ENCODE measurements at places on chromosomes 13 and 19.

DNA sequence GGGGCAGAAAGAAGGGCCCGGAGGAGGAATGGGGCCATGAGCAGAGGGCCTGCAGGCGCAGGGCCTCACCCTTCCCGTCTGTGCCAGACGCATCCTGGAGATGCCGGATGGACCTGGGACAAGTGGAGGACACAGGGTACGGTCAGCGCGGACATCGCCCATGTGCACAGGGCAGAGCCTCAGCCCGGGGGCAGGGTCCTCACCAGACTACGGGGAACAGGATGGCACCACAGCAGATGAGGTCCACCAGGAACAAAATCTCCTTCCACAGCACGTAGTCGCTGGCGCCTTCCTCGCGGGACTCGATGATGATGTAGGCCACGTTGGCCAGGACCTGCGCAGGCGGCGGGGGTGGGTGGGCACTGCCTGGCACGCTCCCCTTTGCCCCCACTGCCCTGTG lies 5.6 kb downstream of the GPR108 start:
- no peak for DNase-seq

GRCh38 chr19:18390065-18390907 lies 4.3 kb downstream of the GDF15 start:
- DNase-seq, result no peak

DNA sequence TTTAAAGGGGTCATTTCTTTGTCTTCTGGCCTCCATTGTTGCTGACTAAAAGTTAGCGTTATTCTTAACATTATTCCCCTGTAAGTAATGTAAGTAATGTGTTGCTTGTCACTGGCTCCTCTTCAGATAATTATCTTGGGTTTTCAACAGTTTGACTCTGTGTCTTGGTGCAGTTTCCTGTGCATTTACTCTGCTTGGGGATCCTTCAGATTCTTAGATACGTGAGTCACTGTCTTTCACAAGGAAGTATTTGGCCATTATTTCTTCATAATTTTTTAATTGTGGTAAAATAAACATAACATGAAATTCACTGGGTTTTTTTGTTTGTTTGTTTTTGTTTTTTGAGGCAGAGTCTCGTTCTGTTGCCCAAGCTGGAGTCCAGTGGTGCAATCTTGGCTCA lies 13.5 kb upstream of the OR7D2 start:
- no peak for DNase-seq

DNA sequence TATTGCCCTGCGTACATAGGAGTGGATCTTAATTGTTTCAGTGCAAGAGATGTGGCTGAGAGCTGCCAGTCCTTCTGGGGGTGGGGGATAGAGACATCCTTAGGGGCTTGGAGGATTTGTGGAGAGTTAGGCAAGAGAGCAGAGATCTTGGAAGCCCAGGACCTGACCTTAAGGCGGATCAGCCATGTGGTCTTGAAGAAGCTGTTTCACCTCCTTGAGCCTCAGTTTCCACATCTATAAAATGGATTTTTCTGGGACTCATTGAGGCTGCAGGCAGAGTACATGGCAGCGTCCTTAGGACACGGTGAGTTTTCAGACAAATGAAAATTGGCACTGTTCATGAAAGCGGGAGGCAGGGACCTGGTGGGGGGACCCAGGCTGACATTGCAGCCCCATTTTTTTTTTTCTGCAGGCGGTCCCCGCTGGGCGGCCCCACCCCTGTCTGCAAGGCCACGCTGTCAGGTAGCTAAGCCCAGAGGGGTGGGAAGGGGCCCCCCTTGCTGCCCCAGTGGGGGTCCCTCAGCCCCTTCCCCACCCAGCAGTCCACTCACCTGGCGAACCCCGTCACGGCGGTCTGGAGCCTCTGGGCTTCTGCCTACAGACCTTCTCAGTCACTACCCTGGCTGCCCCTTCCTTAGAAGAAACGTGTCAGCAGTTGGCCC lies 30.0 kb downstream of the PDE4A start:
- no peak for DNase-seq

DNA sequence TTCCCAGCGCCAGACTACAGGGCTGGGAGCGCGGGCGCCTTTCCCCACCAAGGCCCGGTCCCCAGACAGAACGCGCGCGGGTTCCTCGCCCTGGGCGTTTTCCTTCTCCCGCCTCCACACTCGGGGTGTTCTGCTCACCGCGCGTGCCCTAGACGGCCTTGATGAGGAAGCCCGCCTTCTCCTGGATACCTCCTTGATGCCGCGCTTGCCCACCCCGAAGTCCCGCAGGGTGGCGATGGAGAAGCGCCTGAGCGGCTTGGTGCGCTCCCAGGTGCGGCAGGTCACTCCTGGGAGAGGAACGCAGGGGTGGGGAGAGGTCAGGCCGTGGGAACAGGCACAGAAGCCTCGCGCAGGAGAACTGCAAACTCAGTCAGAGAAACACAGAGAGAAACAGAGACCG lies 34.8 kb downstream of the CYP2B6 start:
- DNase-seq, result no peak

- DNase-seq, result peak; percentile 80
Observed at GRCh38 chr13:24271601-24272451, 37.6 kb upstream of the C1QTNF9 start.

DNA sequence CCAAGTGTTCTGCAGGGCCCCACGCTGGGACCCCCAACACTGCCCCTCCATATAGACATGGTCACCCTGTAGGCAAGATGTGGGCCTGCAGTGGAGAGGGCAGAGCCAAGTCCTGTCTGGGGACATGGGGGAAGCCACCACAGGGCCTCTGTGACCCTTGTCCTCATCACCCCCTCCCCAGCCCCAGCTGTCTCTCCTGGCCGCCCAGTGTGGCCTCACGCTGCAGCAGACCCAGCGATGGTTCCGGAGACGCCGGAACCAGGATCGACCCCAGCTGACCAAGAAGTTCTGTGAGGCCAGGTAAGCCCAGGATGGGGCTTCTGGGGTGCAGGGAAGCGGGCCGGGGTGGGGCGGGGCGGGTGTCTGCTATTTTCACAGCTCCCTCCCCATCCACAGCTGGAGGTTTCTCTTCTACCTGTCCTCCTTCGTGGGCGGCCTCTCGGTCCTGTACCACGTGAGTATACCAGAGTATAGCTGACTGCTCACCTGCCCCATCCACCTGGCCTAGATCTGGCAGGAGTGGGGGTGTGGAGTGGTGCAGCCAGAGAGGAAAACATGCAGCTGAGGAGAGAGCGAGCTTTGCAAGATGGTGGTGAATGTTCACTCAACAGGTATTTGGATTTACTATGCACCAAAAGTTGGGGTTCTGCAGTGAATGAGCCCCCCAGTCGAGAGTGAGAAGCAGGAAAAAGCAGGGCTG lies 46.4 kb downstream of the CERS4 start:
- DNase-seq, result no peak

GRCh38 chr19:29381353-29382203 lies 144.2 kb upstream of the VSTM2B start:
- no peak for DNase-seq

- DNase-seq, result no peak
Observed at GRCh38 chr13:52195401-52195837, 36.0 kb upstream of the NEK3 start.

GRCh38 chr19:14497228-14497921 lies 1.4 kb upstream of the GIPC1 start:
- peak; percentile 27 for DNase-seq

GRCh38 chr19:4709440-4710280 lies 14.0 kb downstream of the DPP9 start:
- DNase-seq, result no peak

DNA sequence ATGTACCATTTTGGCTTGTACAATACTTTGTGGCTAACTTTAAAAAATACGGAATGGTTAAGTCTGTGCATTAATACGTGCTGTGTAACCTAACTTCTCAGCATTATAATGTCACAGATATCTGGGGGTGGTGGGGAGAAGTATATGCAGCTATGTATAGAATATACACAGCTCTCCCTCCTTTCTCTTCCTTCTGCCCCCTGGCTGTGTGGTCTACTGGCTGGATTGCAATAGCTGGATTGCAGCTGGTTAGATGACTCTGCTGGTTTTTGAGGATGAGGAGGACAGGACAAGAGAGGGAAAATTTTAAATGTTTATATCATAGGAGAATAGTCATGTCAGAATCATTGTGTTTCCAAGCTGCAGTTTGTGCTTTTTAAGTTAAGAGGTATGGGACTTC lies 9.7 kb downstream of the RNASEH2B start:
- DNase-seq, result no peak

- no peak for DNase-seq
Observed at GRCh38 chr13:46666727-46667456, 113.9 kb downstream of the LRCH1 start.

DNA sequence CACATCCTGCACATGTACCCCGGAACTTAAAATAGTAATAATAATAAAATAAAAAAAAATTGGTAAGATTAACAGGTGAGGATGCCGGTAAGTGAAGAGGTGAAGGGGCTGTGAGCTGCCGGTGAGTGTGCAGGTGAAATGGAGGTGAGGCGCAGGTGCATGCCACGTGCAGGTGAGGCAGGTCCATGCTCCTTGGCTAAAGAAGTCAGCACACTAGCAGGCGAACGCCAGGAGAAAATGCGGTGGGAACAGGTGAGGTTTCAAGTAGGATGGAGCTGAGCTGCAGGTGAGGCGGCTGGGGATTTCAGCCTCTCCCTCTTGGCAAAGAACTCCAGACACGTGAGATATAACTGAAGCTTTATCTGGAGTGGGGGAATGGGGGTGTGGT lies 7.5 kb upstream of the TNFSF14 start:
- DNase-seq, result no peak

DNA sequence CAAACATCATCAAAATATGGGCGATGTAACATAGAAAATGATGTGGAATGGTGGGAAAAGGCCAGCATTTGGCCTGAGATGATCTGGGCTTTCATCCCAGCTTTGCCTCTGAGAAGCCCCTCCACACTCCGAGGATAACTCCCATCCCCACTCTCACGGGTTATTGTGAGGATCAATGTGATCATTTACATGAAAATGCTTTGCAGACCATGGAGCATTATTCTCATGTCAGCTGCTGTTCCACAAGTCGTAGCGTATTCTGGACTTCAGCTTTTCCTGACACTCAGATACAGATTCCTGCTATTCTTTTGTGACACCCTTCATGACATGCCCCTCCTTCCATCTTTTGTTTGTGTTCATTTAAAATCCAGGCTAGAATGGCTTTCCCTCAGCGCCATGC lies 86.5 kb downstream of the NUFIP1 start:
- DNase-seq, result no peak

- no peak for DNase-seq
Observed at GRCh38 chr13:27605610-27606200, 14.6 kb downstream of the LNX2 start.

- no peak for DNase-seq
Observed at GRCh38 chr13:103354171-103354570, 288.0 kb upstream of the SLC10A2 start.

DNA sequence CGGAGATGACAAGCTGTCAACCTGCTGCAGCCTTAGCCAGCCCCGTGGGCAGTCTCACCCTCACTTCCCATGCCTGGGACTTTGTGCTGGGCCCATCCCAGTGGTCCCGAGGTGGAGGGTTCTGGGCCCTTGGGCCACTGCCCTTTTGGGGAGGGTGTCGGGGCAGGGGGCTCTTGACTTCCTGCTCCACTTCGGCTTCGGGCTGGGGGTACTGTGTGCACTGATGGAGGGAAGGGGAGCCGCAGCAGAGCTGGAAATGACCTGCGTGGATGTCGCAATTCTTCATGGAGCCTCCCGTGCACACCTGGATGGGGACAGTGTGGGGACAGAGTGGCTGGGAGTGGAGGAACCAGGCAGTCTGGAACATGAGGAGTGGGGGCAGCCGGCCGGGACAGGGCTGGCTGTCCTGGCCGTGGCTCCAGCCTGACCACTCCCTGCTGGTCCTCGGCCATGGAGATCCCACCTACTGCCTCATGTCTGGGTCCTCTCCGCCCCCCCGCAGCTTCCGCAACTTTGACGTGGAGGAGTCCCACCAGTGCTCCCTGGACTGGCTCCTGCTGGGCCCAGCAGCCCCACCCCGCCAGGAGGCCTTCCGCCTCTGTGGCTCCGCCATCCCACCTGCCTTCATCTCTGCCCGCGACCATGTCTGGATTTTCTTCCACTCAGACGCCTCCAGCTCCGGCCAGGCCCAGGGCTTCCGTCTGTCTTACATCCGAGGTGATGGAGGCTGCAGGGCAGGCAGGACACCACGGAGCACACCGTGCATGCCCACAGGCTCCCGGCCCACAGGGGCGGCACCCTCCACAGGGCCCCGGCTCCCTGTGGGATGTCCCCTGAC lies 10.2 kb downstream of the LRP3 start:
- no peak for DNase-seq

DNA sequence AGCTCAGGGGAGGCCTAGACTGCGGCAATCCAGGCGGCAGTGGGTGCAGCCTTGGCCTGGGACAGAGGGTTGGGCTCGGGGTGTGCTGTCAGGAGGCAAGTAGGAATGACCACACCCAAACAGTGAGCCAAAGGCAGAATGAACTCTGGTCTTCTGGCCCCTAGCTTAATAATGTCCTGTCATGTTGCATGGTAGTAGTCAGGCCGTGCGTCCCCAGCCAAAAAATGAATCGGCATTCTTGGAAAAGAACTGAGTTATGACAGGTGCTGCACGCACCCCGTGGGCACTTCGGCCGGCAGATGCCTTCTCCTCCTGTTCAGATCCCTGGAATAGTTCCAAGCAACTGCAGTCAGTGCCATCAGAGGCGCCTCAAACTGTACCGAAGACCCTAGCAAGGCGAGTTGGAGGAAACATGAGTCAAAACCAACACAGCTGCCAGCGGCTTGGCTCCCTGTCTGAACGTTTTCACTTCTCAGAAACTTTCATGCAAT lies 55.9 kb downstream of the ATP7B start:
- no peak for DNase-seq

DNA sequence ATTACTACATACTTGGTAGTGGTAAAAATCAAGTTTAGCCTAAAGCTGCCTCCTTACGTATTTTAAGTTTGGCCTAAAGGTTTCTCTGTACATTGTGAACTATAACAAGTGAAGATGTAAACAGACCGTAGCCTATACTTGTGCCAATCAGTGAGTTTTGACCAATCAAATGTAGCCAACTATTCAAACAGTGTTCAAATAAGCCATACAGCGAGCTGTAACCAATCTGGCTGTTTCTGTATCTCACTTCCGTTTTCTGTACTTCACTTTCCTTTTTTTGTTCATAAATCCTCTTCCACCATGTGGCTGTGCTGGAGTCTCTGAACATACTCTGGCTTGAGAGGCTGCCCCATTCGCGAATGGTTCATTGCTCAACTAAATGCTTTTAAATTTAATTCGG lies 2504.6 kb downstream of the PCDH9 start:
- no peak for DNase-seq
